ENCODE measurements at places on chromosomes 5 and 9.

- DNase-seq: no peak
Observed at GRCh38 chr5:16889203-16889971, 46.7 kb downstream of the MYO10 start.

DNA sequence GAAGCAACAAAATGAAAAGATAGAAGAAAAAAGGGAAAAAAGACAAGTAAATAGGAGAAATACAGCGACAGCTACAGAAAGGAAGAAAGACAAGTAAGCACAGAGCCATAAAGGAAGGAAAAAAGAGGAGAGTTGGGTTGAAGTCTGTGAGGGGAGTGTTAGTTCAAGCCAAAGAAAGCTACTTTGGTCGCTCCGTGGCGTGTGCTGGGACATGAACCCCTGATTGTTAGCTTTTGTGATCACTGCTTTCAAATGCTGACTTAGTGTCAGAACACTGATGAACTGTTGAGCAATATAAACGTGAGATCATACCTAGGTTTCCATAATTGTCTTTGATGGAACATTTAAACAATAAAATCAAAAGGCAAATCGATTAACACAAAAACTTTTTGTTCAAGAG lies 370.1 kb downstream of the TMEM161B start:
- no peak for DNase-seq

GRCh38 chr5:140855772-140856674 lies at the start of gene PCDHA10:
Gene PCDHA10, plus strand, starts transcription at chr5:140855897. Its CDS starts 152 bp downstream, at chr5:140856049.
- peak; percentile 24 for DNase-seq

DNA sequence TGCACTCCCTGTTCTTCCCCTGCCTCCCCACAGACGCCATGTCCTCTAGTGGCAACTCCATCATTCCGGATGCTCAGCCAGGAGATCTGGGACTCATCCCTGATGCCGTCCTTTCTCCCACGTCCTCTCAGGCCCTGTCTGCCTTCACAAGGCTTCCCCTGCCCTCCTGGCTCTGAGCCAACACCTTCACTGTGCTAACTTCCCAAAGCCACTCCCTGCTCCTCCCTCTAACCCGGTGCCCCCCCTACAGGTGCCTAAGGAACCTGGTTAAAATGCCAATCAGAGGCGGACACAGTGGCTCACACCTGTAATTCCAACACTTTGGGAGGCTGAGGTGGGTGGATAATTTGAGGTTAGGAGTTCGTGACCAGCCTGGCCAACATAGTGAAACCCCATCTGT lies 67.6 kb downstream of the LMX1B start:
- no peak for DNase-seq

DNA sequence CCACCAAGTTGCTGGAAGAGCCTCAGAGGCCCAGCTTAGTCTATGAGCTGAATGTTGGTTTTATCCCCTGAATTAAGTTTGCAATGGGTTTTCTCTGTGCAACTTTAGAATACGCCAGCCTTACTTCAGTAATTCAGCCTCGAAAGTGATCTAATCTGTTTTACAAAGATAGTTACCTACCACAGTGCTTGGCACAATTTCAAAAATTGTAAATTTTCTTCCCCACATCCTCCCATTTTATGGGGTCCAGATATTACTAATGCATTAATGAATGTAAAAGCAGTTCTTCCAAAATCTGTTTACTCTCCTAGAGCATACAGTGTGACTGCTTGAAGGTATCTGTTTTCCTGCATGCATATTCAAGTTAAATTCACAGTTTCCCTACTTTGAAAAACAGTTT lies 172.6 kb downstream of the MAN2A1 start:
- DNase-seq: no peak

DNA sequence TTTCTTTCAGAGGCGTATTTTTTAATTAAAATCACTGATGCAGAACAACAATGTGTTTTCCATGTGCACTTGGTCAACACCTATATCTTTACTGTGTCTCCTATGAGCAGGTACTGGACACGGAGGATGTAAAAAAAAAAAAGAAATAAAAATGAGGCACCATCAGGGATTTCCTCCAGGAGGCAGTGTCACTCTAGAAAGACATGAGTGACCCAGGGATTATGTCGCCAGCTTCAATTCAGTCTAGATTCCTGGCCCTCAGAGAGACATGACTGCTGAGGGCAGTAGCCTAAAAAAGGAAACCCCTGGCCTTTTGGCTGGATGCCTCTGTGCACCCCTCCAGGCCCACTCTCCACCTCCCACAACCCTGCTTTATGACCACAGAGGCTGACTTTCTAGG lies 18.3 kb upstream of the IL33 start:
- no peak for DNase-seq

GRCh38 chr5:16521521-16522483 lies 56.2 kb upstream of the ZNF622 start:
- no peak for DNase-seq

DNA sequence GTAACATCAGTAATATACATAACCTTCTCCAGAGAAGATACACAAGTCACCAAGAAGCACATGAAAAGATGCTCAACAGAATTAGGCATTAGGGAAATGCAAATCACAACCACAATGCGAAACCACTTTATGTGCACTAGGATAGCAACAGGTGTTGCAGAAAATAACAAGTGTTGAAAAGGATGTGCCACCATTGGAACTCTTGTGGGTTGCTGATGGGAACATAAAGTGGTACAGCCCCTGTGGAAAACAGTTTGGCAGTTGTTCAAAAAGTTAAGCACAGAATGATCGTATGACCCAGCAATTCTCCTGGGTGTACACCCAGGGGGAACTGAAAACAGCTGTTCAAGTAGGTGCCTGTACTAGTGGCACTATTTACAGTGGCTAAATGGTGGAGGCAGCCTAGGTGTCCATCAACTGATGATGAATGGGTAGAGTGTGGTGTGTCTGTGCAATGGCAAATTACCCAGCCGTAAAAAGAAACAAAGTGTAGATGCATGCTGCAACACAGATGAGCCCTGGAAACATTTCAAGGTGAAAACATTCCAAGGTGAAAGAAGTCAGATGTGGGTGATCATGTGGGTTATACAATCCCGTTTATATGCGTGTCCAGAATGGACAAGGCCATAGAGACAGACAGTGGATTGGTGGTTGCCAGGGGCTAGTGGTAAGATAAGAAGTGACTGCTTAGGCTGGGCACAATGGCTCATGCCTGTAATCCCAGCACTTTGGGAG lies 27.2 kb downstream of the CCDC69 start:
- no peak for DNase-seq

DNA sequence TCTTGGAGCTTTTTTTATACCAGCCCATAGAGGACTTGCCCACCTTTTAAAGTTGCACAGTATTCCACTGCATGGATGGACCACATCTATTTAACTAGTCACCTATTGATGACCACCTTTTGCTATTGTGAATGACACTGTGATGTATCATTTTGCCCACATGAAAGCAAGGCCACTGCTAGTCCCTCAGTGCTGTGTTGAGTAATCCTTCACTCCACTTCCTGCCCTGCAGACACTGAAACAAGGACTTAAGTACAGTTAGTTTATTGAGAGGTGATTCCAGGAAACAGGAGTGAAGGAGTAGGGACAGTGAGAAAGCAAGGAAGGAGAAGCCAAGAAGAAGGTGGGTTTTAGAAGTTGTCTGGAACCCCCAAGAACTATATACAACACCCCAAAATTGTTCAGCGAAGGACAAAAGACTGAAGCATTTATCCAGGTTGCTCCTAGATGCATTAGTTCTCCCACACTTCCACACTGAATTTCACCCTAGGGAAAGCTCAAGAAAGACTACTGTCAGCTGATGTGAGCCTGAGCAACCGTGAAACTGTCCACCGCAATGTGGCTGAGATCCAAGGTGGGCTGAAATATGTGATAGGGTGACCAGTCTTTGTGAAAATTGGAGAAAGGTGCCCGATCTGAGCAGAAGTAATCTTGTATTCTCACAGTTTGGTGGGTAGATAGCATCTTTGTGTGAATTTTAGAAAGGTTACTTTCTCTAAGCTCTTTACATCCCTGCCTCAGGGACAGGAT lies 45.2 kb upstream of the ANKRD31 start:
- DNase-seq: no peak

GRCh38 chr9:111622626-111623025 lies 8.5 kb upstream of the DNAJC25 start:
- no peak for DNase-seq

- no peak for DNase-seq
Observed at GRCh38 chr9:101977614-101978210, 239.3 kb upstream of the GRIN3A start.

DNA sequence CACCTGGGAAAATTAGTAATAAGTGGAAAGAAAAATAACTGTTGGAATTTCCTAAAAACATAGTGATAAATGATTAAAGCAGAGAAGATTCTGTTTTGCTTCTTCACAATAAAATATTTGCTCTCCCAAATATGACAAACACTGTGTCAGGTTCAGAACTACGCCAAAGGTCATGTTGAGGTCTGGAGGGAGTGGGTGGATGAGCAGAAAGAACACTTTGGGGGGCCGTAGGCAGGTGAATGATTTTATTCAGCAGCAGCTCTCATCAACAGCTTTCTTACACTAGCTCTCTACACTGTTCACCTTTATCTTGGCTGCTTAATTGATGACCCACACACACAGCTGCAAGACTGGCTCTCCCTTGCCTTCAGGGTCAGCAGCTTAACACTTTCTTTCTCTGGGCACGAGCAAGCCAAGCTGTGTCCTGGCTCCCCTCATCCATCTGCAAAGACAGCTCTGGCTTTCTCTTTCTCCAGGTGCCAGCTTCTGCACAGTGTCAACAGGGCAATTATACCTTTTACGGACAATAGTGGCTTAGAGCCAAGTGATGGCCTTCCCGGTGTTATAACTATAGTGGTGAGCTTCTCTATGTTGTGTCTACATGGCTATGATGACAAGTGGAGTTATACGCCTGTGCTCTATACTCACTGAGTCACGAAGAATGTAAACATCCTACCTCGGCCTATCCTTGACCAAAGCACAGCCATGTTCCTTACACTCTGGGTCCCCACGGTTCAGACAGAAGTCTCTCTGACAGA lies 18.9 kb upstream of the GPX8 start:
- DNase-seq: no peak

DNA sequence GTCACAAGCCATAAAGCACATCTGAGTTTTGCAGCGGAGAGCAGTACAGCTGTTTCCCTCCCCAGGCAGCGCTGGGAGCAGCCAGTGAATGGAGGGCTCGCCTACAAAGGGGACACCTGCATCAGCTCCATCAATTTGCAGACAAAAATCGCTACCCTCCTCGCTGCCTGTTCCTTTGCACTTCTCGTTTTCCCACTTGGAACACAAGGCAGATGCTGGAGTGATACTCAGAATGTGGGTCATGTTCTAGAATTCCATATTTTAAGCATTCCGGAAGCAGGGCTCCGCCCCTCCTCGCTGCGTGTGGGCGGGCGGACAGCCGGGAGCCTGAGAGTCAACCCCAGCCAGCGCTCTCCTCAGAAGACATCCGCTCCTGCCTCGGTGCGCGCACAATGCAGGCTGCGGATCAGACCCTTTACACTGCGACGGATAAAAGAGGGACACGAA lies 92.1 kb downstream of the LMNB1 start:
- peak; percentile 35 for DNase-seq

DNA sequence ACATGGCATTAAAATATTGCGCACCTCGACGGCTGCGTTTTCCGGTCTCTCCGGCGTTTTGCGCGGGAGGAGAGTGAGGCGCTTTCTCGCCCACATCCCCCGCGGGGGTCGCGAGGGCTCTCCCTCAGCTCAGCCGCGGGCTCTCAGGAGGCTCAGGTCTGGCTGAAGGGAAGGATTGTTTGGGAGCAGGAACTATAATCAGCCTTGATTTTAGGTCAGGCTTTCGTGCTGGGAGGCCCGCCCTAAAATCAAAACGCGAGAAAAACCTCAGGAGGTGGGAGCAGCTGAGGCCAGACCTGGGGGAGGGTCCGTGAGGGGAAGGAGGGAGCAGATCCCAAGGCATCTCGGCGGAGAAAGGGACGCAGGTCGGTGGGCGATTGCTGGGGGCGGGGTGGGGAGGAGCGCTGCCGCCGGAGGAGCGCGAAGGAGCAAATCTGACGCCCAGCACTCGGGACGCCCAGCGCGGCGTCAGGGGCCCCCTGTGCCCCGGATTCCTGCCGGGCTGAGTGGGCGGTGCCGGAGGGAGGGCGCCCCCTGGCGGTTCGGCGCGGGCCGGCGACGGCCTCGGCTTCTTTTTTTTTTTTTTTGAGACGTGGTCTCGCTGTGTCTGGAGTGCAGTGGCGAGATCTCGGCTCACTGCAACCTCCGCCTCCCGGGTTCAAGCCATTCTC lies 18.7 kb upstream of the RNF130 start:
- no peak for DNase-seq

DNA sequence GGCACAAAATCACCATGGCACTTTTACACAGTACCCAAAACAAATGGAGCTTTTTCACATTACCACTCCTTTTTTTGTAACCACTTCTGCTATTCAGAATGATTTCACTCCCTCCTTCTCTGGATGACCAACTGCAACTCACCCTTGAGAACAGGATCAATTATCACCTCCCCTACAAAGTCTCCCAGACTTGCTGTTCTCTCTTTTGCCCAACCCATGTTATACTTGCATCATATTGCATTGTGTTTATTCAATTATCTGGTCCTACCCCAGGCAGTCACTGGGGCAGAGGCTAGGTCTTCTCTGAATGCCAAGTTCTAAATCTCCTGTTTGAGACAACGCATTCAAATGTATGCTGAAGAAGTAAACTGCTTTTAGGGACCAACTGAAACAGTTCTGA lies 96.0 kb downstream of the GPR21 start:
- DNase-seq: no peak

GRCh38 chr5:34669931-34670516 lies 13.9 kb downstream of the RAI14 start:
- DNase-seq: no peak

DNA sequence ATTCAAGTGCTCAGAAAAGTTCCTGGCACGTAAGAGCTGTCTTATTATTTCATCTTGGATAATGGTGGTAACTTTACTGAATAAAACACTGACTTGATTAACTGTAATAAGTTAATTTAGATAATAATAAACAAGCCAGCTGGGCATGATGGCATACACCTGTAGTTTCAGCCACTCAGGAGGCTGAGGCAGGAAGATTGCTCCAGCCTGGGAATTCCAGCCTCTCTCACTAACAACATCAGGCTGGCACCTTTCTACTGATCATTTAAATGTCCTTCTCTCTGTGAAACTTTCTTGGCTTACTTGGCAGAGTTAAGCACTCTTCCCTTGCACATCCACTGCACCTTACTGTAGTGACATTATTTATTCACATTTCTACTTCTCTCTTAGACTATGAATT lies 20.0 kb downstream of the STOM start:
- no peak for DNase-seq

DNA sequence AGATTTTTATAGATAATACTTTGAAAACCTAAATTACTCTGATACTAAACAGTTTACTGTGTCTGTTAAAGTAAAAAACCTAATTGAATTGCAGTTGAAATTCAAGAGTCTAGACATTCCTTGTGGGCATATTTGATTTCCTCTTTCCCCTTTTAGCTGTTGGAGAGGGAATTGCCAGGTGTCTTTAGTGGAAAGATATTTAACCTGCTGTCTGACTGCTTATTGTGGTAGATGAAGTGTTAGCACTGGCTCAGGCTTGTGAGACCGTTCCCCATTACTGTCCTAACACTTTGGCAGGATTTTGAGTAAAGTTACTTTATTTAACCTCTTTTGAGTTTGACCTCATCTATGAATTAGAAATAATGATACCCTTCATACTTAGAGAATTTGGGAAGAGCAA lies 16.4 kb downstream of the MAP3K1 start:
- no peak for DNase-seq
